Naive thymus-derived CD4-positive, alpha-beta T cell (primary cell): ENCODE measurements at places on chromosomes 13 and 19.

GRCh38 chr13:32588736-32589135 lies 2.5 kb downstream of the PDS5B start:
- H3K4me1 ChIP-seq: peaks cover 13% of the 10 kb centered on the region
- peak overlapping the region; percentile 23 for H3K27ac ChIP-seq
- H3K36me3 ChIP-seq: no peaks in the 10 kb centered on the region
- H3K4me3 ChIP-seq: no peak overlapping the region
- no peak for DNase-seq

DNA sequence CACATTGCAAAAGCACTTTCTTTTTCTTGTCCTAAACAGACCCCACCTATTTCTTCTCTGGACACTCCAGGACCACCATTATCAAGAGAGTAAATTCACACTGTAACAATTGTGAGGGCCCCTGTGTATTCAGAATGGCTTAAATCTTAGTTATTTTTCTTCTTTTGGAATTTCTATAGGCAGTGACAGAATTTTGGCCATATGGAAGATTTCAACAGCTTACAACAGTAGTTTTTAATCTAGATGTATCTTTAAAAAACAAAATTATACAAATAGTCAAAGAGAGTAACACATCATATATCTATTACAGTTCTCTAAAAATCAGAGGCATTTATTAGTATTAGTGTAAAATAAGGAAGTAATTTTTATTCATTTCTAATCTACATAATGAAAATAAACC lies 482.1 kb downstream of the LIG4 start:
- no peaks in the 10 kb centered on the region for H3K27me3 ChIP-seq
- H3K27ac ChIP-seq: no peak overlapping the region
- H3K4me3 ChIP-seq: no peak overlapping the region
- H3K4me1 ChIP-seq: no peaks in the 10 kb centered on the region

- H3K4me3 ChIP-seq: peak overlapping the region; percentile 66
- H3K4me1 ChIP-seq: peaks cover 60% of the 10 kb centered on the region
- no peaks in the 10 kb centered on the region for H3K27me3 ChIP-seq
- H3K36me3 ChIP-seq: peaks cover 4% of the 10 kb centered on the region
- DNase-seq: no peak
Measured at GRCh38 chr13:114064450-114065140, 67.8 kb downstream of the RASA3 start.

GRCh38 chr19:46036744-46037128 lies 4.1 kb downstream of the IGFL4 start:
- DNase-seq: no peak
- H3K4me3 ChIP-seq: no peak overlapping the region
- H3K36me3 ChIP-seq: no peaks in the 10 kb centered on the region
- no peaks in the 10 kb centered on the region for H3K27me3 ChIP-seq
- H3K4me1 ChIP-seq: no peaks in the 10 kb centered on the region
